GM23338 (cell line): ENCODE measurements at places on chromosomes 13 and 19.

DNA sequence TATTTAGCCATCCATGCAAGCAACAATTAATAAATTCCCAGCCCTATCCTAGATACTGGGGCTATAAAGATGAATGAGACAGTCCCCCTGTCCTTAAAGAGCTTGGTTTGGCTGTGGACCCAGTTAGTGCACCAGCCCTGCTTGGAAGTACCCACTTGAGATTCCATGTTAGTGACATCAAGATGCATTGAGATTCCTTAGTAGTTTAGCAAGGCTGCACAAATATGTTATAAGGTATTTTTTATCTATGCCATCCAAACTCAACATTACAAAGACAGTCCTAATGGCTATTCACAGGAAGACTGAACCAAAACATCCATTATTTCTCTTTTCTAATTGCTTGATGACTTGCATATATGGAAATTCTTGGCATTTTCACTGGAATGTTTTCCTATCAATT, 48.8 kb upstream of the RAP2A start:
- no peak for DNase-seq

DNA sequence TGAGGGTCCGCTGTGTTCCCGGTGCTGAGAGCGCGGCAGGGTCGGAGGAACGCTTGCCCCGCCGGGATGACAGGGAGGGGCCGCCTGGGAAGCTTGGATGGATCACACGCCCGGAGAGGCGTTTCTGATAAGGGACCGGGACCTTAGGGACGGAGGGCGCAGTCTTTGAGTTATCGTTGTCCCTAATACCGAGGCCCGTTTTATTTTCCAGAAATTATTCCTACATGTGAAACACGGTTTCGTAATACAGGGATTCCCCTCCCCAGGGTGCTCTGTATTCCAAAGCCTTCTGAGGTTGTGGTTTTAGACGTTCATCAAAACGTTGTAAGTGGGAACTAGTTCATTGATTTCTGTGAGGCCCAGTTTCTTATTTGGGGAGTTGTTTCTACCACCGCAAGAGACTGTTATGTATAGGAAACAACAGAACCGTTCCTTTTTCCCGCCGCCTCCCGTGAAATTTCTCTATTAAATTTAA, 752 bp downstream of the PDCD5 start:
- DNase-seq: peak; percentile 53

DNA sequence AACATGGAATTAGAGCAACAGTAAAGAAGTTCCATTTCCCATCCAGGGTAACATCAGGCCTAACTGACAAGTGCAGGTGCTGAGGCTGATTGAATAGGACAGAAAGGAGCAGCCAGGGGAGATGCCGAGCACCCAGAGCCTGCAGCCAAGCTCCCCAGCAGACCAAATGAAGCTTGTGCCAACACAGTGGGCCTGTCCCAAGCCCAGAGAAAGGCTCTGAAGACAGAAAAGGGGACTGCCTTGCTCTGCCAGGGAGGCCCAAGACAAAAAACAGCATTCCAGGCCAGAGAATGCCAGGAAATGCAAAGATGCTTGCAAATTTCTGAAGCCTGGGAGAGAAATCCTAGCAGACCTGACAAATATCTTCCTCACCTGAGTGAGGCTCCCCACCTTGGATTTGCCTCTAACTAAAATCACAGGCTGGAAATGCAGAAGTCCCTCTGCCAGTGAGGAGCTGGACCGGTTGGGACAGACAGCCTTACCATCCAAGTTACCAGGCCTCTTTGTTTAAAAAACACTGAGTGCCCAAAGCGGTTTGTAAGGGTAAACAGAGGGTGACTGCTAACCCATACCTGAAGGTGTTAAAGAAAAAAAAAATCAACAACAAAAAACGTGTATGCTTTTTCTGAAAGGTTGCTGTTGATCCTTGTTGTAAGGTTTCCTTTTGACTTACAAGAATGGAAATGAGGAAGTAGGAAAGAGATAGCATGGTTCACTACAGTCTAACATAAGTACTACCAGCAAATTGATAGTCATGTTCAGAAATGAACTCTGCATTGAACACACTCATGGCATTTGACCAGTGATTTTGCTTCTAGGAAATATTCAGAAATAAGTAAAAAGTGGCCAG, 11.8 kb upstream of the HMGB1 start:
- DNase-seq: peak; percentile 79

DNA sequence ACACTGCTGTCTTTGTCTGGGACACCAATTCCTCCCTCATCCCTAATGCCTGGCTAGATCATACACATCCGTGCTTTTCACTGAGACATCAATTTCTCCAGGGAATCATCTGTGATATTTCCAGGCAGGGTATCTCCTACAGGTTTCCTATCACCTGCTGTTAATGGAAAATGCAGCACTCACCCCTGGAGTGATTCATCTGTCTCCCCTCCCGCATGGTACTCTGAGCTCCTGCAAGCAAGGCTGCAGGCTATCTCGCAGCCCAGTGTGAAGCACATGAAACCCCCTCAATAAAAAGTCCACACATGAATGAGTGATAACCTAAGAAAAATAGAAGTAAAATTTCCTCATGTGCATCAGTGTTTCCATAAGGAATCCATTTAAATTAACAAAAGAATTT, 38.5 kb downstream of the SERTM1 start:
- DNase-seq: no peak
